ENCODE measurements at places on chromosomes 4 and X.

DNA sequence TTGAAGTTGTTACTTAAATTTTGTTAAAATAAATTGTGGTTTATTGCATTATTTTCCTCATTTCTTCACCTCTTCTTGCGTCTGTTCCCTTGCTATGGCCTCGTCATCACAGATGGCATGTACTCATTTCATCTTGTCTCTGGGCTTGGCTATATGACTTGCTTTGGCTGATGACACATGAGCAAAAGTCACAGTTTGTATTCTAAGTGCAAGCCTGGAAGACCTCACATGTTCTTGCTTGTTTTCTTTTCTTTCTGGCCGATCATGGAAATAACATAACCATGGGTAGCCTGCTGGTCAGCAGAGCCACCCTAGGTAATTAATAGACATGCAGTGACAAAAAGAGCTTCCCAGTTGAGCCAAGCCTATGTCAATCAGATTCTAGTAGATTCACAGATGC, 527.9 kb downstream of the SPRY1 start:
- no peak for DNase-seq

DNA sequence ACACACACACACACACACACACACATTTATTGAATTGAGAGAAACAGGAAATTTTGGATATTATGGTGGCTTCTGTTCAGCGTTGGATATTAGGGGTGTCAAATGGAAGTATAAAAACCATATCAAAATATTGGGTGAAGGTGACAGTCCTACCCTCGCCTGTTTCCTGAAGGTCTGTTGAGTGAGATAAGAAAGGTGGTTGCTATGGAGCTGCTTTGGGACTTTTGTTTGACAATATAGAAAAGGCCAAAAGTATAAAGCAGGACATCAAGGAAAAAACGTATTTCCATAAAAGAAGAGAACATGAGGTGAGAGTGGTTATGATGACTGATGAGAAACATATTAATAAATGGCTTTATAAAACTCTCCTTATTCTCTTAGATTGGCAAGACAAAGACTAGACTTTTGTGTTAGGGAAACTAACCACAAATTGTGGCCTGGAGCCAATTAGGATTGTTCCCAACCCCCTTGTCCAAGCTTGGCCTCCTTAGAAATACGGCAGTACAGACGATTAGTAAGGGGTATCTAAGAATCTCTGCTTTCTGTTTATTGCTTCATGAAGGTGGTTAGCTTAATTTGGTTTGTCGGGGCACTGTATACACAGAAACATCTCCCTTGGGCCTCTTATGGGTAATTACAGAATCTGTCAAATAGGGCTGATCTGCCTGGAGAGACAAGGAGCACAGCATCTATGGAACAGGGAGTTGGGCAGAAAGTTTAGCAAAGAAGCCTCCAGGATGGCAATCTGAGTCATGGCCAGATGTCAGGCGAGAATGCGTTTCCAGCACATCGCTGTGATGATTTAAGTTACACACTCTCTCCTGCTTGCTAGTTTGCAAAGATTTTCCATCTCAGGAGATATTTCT, 198.0 kb downstream of the CBR4 start:
- DNase-seq, result no peak

DNA sequence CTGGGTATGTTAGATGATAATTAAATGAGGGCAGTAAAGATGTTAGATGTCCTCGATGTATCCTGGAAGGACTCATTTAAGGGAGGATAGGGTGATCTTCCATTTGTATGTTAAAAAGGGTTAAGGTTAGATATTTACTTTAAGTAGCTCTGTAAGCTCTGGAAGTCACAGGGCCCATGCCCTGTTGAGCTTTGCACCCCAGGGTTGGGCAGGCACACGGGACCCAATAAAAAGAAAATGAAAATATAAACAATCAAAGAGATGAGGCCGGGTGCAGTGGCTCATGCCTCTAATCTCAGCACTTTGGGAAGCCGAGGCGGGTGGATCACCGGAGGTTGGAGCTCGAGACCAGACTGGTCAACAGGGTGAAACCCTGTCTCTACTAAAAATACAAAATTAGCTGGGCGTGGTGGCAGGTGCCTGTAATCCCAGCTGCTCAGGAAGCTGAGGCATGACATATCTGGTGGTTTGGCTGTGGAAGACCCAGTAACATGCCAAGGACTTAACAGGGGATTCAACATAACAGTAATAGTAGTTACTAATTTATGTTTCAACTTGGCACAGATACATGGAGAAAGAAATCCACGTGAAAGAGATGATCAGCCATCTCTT, 16.9 kb upstream of the PHEX start:
- no peak for DNase-seq

DNA sequence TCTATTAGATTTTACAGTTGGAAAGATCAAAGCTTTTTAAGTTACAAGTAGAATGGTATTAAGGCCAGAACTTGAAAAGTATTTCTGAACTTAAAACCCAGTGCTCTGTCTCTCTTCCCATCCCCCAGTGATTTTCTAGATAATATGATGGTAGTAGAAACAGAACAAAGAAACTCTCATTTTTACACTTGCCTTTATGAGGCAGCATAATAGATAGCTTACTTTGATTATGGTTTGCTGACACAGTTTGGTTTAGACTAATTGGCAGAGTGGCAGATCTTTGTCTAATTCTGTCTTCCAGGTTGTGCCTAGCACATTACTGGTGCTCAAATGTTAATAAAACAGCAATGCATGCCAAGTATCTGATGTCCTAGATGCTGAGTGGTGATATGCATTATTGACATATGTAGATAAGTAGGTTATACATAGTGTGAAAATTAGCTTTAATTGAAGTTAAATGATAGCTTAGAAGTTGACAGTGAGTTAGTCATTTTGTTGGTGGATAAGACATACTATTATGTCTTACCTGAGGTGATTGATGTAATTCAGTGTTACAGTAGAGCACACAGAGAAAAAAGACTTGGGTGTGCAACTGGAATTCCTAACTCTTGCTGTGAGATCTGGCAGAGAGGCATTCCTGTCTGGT, 4.3 kb upstream of the RAPGEF2 start:
- DNase-seq, result no peak

GRCh38 chrX:111779582-111779981, 96.4 kb upstream of the TRPC5OS start:
- no peak for DNase-seq

GRCh38 chr4:26299254-26299882, 21.4 kb upstream of the RBPJ start:
- DNase-seq, result no peak

GRCh38 chr4:188552741-188553275, 413.6 kb downstream of the TRIML1 start:
- DNase-seq, result no peak

DNA sequence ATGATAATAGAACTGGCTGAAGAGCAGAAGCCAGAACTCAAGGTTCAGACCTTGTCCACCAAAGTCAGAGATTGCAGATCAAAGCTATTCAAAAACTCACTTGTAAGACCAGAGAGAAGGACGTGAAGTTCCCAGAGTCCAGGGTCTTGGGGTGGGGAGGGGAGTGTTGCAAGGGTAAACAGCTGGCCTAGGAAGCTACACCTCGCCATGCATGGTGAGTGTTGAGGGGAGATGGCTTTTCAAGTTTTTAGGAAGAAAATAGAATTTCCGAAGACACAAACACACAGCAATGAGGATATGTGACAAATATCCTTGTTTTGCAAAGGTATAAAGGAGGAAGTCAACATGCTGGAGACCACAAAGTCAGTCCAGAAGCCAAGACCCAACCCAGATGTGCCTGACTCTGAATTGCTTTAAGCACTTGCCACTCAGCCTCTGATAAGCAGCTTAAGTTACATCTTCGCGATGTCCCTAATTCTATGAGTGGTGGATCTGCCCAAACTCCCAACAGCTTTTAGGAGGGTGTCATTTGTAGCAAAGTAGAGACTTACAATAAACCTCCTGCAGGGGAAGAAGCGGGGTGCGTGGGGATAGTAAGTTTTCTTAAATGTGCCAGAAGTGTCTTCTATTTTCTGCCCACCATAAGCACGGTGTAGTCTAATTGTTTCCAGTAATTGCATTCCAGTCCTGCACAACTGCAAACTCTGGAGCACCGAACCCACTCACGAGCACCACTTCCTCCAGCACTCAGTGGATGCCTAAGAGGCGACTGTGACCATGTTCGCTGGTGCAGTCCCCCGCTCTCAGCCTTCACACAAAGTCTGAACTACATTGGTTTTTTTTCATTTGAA, 26.5 kb downstream of the HAND2 start:
- DNase-seq, result no peak

- DNase-seq, result no peak
Observed at GRCh38 chr4:108042927-108043326, 53.2 kb downstream of the HADH start.

- DNase-seq, result no peak
Observed at GRCh38 chr4:33850371-33850902, 2393.9 kb downstream of the ARAP2 start.
